Bone marrow (tissue), 2 donors: ENCODE measurements at places on chromosomes 1 and 21.

DNA sequence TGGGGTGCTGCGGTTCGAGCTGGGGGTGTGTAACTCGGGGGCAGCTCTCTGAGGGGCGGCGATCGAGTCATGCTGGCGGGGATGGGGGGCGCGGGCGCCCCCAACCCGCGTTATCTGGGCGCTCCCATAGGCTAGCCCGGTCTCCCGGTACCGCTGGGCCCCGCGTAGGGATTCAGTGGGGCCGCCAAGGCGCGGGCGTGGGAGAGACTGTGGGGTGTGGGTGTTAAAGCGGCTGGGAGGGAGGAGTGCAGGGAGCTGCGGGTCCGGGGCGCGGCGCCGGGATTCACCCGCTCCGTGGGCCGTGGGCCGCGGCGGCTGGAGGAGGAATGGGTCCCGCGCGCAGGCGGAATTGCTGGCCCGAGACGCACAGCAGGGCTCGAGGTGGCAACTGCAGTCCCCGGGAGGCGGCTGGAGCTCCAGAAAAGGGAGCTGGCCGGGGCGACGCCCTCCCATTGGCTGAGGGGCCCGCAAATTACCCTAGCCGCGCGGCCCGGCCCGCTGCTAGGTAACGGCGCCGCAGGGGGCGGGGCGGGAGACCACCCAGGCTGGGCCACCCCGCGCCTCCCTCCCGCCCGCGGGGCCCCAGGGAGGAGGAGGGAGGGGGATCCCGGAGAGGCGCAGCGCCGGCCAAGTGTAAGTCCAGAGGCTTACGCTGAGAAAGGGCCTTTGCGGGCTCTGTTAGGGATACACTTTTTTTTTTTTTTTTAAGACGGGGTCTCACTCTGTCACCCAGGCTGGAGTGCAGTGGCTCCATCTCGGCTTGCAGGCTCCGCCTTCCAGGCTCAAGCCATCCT, at the start of gene PTCH2:
Gene PTCH2, minus strand, starts transcription at position 392 of the 794 bp plus-strand sequence. Its CDS starts 321 bp downstream, at position 71.
- peak; percentile 10 for DNase-seq

DNA sequence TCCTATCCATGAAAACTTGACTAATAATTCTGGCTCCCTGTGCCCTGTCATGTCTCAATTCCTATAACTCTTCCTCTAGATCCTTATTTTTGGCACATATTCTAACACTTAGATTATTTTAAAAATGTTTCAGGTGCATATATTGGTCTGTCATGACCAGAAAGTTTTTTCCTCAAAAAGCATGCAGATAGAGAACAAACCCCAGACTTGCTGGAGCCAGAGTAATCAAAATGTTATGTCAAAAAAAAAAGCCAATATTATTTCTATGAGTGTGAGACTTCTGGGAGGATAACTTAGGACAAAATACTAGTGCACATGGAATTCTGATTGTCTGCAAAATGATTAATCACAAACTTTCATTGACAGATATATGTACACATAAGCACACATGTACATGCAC, 135.1 kb upstream of the MROH9 start:
- no peak for DNase-seq

DNA sequence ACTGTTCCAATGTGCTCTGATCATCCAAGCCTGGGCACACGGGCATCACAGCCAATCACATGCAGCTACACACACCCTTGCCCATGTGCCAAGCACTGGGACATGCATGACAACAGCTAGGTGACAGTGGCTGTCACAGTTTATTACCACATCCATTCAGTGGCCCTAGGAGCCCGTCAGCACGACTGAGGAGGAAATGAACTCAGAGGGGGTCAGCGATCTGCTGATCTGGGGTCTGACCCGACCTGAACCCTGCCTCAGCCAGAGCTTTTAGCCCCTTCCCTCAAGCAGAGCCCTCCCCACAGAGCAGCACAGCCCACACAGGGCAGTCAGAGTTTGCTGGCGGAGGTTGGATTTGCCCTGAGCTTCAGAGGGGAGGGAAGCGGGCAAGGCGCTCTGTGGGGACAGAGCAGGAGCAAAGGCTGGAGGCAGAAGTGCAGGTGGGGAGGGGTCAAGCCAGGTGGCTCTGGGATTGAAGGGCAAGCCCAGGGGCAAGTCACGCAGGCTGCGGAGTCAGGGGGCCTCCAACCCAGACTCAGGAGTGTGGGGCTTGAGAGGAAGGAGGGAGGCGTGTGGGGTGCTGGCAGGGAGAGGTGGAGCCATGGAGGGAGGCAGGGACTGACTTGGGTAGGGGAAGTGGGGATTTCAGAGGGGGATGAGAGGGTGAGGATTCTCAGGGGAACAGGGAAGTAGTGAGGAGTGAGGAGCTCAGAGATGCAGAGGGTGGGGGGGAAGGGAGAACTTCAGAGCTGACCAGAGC, 10.4 kb downstream of the SH3BGRL3 start:
- DNase-seq, result no peak

GRCh38 chr1:200838676-200839445, 33.9 kb upstream of the GPR25 start:
- no peak for DNase-seq

- DNase-seq, result no peak
These were observed 1.4 kb downstream of the MAGI3 start for GRCh38 chr1:113391649-113392271.

- DNase-seq, result no peak
These were observed 8.9 kb upstream of the LEFTY1 start for GRCh38 chr1:225897595-225898514.

DNA sequence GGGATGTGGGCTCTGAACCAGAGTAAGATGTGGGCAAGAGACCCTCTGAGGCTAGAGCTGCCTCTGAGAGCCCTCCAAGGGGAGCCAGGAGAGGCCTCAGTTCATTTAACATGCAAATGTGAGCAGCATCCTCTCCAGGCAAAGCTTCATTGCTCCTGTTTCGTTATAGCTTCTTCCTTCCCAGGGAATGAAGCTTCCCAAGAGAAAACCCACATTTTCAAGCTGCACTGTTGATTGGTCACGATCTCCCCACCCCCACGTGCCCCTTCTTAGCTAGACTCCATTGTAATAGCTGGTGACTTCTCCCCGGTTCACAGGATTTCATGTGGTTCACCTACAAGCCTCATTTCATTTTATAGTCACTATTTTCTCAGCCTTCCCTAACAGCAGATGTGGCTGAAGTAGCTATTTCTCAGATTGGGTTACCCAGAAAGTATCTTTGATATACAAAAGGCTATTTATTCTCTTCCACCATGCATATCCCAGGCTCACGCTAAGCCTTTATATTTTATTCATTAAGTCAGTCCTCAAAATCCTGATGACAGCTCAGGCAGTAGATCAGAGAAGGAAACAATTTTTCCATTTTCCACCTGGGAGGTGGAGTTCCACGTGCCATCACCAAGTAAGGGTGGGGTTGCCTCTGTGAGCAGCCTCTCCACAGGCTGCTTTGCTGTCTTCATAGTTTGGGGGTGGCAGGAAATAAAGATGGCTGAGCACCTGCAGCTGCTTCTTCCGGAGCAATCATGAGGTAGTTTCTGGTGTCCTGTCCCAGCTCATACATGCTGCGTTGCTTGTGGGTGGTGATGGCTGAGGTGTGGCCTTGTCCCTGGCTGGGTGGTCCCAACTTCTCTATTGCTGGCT, 178.3 kb upstream of the RAB4A start:
- no peak for DNase-seq

GRCh38 chr1:1115136-1115785, 628 bp downstream of the C1orf159 start:
- no peak for DNase-seq

GRCh38 chr1:31643976-31644559, 608 bp downstream of the PEF1 start:
- DNase-seq, result no peak

GRCh38 chr1:65725064-65725463, 67.6 kb upstream of the PDE4B start:
- DNase-seq, result no peak
